ENCODE measurements at places on chromosomes 16 and 17.

- DNase-seq = no peak
Observed at GRCh38 chr16:79808731-79809130, 208.2 kb upstream of the MAF start.

DNA sequence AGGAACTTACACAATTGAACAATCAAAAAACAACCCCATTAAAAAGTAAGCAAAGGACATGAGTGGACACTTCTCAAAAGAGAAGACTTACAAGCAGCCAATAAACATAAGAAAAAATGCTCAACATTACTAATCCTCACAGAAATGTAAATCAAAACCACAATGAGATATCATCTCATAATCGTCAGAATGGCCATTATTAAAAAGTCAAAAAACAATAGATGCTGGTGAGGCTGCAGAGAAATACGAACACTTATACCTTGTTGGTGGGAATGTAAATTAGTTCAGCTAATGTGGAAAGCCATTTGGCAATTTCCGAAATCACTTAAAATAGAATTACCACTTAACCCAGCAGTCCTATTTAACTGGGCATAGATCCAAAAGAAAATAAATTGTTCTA lies 301.9 kb upstream of the KCNJ16 start:
- no peak for DNase-seq

DNA sequence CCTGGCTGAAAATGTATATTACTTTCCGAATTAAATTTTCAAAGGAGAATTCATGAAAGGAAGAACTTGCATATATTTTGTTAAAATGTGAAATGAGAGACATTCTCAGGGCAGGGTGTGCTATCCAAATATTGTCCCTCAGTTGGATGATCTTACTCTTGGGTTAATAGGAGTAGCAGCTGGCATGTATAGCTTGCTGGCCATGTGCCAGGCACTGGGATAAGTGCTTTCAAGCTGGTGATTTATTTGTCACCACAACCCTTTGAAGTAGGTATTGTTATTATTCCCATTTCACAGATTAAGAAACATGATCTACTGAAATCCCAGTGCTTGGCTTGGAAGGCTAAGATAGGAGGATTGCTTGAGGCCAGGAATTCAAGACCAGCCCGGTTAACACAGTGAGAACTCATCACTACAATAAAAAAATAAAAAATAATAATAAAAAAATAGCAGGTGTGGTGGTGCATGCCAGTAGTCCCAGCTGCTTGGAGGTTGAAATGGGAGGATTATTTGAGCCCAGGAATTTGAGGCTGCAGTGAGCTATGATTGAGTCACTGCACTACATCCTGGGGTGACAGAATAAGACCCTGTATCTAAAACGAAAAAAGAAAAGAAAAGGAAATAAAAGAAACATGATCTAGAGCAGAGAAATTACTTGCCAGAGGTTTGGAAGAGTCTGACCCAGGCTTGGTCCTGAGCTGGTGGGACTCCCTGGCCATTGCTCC lies 11.6 kb upstream of the MPHOSPH6 start:
- no peak for DNase-seq

DNA sequence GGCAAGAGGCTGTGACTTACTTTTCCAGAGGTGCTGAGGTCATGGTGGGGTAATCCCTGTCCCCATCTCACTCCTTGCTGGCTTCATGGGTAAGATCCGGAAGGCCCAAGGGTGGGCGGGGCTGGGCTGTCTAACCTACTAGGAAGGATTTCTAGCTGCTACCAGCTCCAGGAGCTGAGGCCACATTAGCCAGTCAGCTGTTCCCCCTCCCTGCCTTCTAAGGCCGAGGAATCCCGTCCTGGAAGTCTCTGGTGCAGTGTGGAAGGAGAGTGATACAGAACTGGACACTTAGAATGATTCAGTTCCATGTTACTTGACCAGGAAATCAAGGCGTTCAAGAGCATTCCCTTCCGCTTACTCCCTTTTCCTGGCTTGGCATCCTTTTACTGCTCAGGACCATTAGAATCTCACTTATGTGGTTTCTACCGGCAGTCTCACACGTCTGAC lies 8.9 kb downstream of the GNGT2 start:
- no peak for DNase-seq

GRCh38 chr16:85151603-85152413 lies 39.5 kb upstream of the CIBAR2 start:
- no peak for DNase-seq

GRCh38 chr16:6977916-6978315 lies 354.7 kb upstream of the RBFOX1 start:
- no peak for DNase-seq

GRCh38 chr17:10099051-10099571 lies 99.3 kb downstream of the GAS7 start:
- DNase-seq = no peak

- DNase-seq = peak; percentile 51
Observed at GRCh38 chr16:82639666-82640336, 13.0 kb downstream of the CDH13 start.

- DNase-seq = no peak
Observed at GRCh38 chr17:10210151-10210574, 11.8 kb upstream of the GAS7 start.

- DNase-seq = no peak
Observed at GRCh38 chr16:72576189-72576588, 404.2 kb upstream of the PMFBP1 start.

Measured in stimulated activated CD4-positive, alpha-beta T cell treated with anti-CD3 and anti-CD28 coated beads, Interleukin-12 subunit alpha, Interleukin-12 subunit beta, amount 100 ng/mL, for 24 hours (primary cell).